ENCODE measurements at places on chromosomes 7 and 10.

DNA sequence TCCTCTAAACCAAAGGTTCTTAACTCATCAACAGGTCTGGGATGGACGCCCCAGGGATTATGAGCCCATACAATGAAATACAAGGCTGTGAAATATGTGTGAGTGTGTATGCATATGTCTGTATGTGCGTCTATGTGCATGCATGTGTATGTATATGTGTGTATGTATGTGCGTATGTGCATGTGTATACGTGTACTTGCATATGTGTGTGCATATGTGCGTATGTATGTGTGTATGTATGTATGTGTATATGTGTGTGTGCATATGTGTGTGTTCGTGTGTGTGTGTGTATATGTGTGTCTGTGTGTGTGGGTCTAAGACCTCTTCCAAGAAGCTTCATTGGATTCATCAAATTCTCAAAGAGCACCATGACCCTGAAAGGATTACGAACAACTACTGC is 112.3 kb downstream of the SFMBT2 start:
- no peak for DNase-seq

GRCh38 chr7:150824379-150825177 is 24.0 kb downstream of the TMEM176A start:
- DNase-seq = no peak

GRCh38 chr10:88661018-88661417 is 3.2 kb upstream of the LIPF start:
- DNase-seq = no peak

DNA sequence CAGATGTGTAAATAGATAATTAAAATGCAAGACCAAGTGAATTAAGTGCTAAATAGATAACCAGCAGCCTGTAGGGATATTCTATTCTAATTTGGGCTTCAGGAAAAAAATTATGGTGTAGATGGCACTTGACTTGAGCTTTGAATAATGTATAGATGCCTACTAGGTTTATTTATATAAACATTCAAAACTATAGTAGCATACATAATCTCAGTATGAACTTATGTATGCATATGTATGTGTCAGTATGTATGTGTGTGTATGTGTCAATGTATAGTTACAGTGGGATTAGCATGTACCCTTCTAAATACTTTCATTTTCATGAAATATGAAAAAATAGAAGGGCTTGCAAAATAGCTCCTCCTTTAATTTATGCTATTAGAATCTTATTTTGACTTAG is 207.3 kb upstream of the PPP1R3A start:
- no peak for DNase-seq

GRCh38 chr10:100912013-100912604 is 654 bp upstream of the SLF2 start:
- no peak for DNase-seq

DNA sequence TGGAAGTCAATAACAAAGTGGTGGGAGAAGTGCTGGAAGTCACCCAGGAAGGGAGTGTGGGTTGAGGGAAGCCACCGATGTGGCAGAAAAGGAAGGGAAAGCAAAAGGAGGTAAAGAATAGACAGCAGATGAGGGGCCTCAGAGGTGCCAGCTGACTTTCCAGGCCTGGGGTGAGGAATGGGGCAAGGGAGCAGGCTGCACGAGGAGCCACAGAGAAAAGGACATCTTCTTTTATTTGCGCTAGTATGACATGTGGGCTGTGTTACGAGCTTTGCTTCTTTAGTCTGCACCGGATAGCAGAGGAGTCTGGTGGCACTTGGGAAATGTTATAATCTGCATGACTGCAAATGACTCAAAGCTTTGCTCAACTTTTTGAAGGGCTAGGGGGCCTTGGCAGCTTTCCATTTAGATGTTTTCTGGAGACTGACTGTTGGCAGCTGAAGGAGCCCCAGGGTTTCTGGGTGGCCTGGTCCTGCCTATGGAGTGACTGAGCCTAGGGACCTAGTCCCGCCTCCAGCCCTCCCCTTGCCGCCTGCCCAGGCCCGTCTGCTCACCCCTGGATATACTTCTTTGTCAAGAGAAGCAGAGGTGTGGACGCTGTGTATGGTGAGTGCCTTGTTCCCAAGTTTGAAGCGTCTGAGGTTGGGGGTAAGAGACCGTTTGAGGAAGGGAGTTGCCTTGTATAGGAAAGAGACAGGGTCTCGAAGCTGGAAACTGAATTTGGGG is 5.1 kb downstream of the PRXL2A start:
- DNase-seq = no peak

- DNase-seq = no peak
Measured at GRCh38 chr7:77258593-77258992, 59.0 kb upstream of the FGL2 start.
